ENCODE measurements at places on chromosomes 5 and 9. TPM values are rescaled to one million over a fixed set of nuclear protein-coding genes. Genes with fewer than 3 reads are reported as not detected.

FOXI1 gene
- not detected for total RNA-seq

IFNA21 gene
- not detected for total RNA-seq

TRPM3 gene
- 1.1 TPM for total RNA-seq

DCTN3 gene
- 41.3 TPM for total RNA-seq

CTXN3 gene
- total RNA-seq: not detected

THBS4 gene
- total RNA-seq: 0.17 TPM

GPR151 gene
- total RNA-seq: not detected

GRIN3A gene
- not detected for total RNA-seq

IL33 gene
- total RNA-seq: not detected

PCDHB7 gene
- 0.25 TPM for total RNA-seq

HEXB gene
- total RNA-seq: 304 TPM

PCDHA13 gene
- total RNA-seq: 1.2 TPM

MAPK9 gene
- total RNA-seq: 39.2 TPM

GFPT2 gene
- 10.6 TPM for total RNA-seq

GRM6 gene
- not detected for total RNA-seq

NPDC1 gene
- 35.5 TPM for total RNA-seq

FOXD1 gene
- 15.6 TPM for total RNA-seq

ZCCHC9 gene
- total RNA-seq: 47.2 TPM

NME5 gene
- 4.6 TPM for total RNA-seq

All from NCI-H460 (cell line).